ENCODE measurements at places on chromosomes 3 and 15.

DNA sequence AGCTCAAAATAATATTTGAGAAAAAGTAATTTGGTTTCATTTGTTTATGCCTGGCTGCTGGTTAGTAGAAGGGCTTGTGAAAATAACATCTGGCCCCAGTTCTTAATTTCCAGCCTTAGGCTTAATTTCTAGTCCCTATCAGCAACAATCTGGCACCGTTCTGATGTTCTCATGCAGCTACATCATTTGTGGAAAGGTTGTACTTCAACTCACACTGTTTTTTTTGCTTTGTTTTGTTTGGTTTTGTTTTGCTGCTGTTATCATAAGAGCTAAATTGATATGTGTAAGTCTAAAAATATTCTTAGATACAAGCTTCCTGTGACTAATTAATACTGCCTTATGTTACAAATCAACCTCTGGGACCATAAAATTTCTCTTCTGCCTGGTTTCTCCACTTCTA is 8.9 kb downstream of the CPA3 start:
- DNase-seq: no peak

DNA sequence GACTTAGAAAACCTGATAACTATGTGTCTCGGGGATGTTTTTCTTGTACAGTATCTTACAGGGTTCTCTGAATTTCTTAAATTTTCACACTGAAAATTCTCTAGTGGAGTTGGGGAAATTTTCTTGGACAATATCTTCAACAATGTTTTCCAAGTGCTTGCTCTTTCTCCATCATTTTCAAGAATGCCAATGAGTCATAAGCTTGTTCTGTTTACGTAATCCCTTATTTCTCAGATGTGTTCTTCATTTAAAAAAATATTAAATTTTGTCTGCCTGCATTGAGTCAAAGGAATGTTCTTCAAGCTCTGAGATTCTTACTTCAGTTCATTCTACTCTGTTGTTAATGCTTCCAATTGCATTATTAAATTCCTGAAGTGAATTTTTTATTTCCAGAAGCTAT is 21.9 kb upstream of the PLSCR2 start:
- DNase-seq: no peak

GRCh38 chr3:46586738-46587246 is 20.7 kb upstream of the LRRC2 start:
- DNase-seq: no peak

GRCh38 chr3:157918402-157918801 is 187.8 kb downstream of the SHOX2 start:
- no peak for DNase-seq

All from stimulated activated CD4-positive, alpha-beta T cell treated with anti-CD3 and anti-CD28 coated beads, TNF-alpha, amount 100 ng/mL, for 24 hours (primary cell).